ENCODE measurements at places on chromosomes 1 and 21. TPM values are rescaled to one million over a fixed set of nuclear protein-coding genes. Genes with fewer than 3 reads are reported as not detected.

- no peak for DNase-seq
These were observed 24.2 kb downstream of the ZBTB18 start for GRCh38 chr1:244075247-244075722.

DNA sequence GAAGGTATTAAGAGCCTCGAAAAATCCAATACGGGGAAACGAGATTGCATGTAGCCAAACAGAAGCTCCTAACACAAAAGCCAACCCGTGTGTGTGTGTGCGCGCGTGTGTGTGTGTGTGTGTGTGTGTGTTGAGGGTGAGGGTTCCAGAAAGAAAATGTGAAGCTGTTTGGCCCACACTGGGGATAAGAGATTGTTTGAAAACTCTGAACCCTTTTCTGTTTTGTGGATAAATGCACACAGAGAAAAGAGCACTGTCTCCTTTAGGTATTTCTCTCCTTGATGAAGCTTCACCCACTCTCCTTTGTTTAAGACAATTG, 1.9 kb downstream of the WLS start:
- peak; percentile 40 for DNase-seq

- DNase-seq = peak; percentile 62
These were observed 192.2 kb downstream of the TGFB2 start for GRCh38 chr1:218537122-218537913.

Gene ERICH3
- not detected for total RNA-seq
